ENCODE measurements at places on chromosomes 16 and 17.
A peak's percentile ranks its signal among the peaks of the same experiment; 100 is the strongest.

- DNase-seq: no peak
Observed at GRCh38 chr17:72945473-72945872, 147.0 kb downstream of the SLC39A11 start.

- no peak for DNase-seq
Observed at GRCh38 chr16:4700997-4701743, 7.8 kb downstream of the NUDT16L1 start.

GRCh38 chr17:15436473-15437302 lies 30.7 kb downstream of the CDRT4 start:
- peak; percentile 19 for DNase-seq

DNA sequence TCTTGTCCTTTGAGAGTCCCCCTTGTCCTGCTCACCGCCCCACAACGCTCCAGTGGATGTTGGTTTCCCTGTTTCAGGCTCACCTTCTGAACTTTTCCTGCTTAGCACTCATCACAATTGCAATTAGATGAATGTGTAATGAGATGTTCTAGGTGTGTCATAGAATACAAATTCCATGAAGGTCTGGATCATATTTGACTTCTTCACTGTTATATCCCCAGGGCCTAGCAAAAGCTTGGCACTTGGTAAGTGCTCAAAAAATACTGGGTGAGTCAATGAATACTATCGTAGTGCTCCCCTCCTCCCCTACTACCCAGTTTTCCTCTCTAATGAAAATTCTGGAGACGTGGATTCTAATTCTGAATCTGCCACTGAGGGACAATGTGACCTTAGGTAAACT lies 33.1 kb downstream of the DNAH3 start:
- no peak for DNase-seq

- no peak for DNase-seq
Observed at GRCh38 chr16:24635900-24636610, 93.4 kb upstream of the TNRC6A start.

GRCh38 chr17:2897605-2898004 lies 101.4 kb downstream of the RAP1GAP2 start:
- no peak for DNase-seq

DNA sequence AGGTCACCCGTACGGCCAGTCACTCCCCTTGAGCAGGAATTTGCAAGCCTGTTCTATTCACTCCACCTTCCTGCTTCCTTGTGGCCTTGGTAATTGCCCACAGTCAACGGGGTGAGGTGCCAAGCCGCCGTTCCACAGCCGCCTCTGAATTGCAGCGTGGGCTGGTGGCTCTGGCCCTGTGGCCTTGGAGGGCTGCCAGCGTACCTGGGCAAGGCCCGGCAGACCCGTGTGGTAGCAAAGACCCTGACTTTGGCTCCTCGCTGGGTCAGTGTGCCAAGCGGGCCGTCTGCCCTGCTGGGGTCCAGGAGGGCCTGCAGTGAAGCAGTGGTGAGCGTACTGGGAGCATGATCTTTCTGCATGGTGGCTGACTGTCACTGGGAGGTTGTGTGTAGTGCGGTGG lies 3.6 kb downstream of the BANP start:
- DNase-seq: no peak

DNA sequence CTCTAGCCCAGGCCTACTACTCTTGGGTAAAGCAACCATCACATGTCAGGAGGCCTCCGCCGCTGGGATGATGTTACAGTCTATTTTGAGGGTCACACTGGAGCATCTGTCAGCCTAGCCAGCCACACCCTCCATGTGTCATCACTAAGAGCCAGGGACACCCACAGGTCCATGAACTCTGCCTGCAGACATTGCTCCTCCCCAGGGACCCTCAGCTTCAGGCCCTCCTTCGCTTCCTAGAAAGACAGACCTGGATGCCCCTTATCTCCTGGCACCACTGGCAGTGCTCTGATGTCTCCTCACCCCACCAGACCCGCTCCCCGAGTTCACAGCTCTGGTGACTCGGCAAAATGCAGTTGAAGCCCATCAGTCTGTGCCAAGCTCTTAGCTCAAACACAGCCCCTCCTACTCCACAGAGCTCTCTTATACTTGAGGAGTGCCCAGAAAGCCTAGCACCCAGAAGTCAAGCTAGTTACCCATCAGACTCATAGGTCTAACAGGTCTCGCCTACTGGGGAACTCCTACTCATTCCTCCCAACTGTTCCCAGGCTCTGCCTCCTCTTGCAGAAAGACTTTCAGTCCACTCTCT lies 5.9 kb downstream of the RANBP10 start:
- DNase-seq: no peak

DNA sequence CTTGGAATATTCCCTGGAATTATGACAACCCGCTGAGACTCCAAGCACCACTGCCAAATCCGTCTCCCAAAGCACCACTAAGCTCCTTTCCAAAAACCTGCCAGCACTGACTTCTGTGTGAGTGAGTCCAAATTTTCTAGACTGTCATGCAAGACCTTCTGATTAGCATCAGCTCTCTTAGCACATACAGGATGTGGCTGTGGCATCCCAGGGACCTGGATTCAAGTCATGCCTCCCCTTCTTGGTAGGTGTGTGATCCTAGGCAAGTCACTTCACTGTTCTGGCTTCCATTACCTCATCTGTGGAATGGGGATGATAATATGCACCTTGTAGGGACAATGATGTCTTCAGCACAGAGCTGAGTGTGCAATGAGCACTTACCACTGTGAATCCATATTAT lies 38.3 kb upstream of the USP7 start:
- no peak for DNase-seq

GRCh38 chr16:55868980-55869379 lies 6.2 kb downstream of the CES5A start:
- DNase-seq: no peak

DNA sequence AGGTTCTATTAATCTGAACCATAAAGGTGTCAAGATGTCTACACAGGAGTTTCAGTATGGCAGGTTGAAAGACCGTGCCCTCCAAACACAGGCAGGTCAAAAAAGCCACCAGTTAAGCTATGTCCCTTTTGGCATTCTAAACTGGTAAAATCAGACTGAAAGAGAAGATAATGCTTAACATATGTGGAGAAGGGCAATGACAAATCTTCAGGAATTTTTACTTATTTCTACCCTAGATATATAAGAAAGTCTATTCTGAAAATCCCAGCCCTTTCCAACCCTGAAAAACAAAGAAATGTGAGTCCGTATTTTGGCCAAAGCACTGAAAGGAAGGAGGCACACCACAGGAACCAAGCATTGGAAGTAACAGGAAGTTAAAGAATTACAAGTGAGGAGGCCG lies 16.5 kb downstream of the AP1G1 start:
- no peak for DNase-seq

DNA sequence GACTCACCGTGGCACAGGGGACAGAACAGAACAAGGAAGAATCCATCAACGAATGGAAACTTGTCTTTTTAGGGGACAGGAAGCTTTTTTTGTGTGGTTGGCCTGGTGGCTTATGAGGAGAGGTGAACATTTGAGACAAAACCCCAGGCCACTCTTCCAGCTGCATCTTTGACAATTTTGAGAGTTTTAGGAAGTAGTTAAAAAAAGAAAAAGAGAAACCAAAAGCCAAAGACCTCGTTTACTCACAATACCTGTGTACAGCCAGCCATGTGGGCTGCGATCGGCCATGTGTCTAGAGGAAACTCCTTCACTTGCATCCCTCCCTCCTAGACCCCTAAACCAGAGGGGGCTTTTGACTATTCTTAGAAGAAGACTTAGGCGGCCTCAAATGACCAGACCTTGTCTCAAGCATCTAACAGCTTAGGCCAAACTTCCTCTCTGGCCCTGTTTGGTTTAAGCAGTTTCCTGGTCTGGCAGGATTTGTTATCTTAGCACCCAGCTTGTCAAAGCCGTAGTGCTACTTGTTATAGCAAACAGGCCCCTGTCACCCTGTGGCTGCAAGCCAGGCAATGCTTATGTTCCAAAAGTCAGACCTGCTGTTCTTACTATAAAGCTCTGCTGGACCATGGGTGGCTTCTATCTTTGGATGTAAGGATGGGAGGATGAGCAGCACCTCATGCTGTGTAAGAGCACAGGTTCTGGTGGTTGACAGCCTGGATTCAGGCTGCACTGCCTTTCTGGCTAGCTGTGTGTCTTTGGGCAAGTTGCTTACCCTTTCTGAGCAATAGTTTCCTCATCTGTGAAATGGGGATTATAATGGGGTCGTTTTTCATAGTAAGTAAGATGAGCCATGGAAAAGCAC lies 17.7 kb downstream of the KSR1 start:
- DNase-seq: peak; percentile 82

GRCh38 chr16:4182581-4183236 lies 59.2 kb downstream of the SRL start:
- no peak for DNase-seq

DNA sequence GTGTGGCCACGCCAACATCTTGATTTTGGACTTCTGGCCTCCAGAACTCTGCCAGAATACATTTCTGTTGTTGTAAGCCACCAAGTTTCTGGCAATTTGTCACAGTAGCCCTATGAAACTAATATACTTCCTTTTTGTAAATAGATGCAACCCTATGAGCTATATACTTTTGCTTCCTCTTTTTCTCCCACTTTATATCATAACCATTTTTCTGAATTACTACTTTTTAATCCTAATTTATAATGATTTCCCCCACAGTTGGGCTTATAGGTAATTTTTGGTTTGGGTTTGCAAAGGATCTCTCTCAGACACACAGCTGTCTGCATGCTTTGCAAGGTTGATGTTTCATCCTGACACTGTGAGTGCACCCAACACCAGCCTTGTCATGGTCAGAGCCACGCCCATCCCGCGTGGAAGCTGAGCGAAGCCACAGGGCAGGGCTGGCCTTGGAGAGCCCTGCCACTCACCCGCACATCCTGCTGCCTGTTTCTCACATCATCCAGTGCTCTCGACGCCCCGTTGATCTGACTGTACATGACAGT lies 5.8 kb downstream of the TRIM25 start:
- DNase-seq: peak; percentile 26

GRCh38 chr16:2308089-2308962 lies 32.2 kb downstream of the ABCA3 start:
- no peak for DNase-seq

- no peak for DNase-seq
Observed at GRCh38 chr17:41013181-41013580, 4.3 kb upstream of the KRTAP3-1 start.

- DNase-seq: no peak
Observed at GRCh38 chr16:28182801-28183200, 29.0 kb downstream of the XPO6 start.

- no peak for DNase-seq
Observed at GRCh38 chr17:1649844-1650501, at the start of gene RILP. Gene RILP (minus strand): TSS chr17:1649866. CDS start chr17:1649804, 62 bp downstream.

DNA sequence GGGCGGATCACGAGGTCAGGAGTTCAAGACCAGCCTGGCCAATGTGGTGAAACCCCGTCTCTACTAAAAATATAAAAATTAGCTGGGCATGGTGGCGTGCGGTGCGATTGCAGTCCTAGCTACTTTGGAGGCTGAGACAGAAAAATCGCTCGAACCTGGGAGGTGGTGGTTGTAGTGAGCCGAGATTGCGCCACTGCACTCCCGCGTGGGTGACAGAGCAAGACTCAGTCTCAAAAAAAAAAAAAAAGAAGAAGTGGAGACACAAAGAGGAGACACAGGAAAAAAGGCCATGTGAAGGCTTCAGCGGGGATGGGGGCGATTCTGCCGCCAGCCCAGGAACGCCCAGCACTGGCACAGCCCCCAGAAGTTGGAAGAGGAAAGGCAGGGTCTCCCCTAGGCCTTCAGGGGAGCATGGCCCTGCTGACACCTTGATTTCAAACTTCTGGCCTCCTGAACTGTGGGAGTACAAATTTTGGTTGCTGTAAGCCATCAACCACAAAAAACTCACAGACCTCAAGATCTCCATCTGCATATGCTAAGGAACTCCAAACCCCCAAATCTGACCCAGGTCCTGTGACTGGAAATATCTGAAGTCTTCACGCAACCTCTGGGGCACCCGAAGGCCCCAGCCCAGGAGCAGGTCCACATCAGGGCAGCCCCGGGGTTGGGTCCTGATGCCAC lies 7.0 kb downstream of the SGSH start:
- no peak for DNase-seq

GRCh38 chr17:42125565-42125964 lies 3.0 kb downstream of the HSPB9 start:
- no peak for DNase-seq

DNA sequence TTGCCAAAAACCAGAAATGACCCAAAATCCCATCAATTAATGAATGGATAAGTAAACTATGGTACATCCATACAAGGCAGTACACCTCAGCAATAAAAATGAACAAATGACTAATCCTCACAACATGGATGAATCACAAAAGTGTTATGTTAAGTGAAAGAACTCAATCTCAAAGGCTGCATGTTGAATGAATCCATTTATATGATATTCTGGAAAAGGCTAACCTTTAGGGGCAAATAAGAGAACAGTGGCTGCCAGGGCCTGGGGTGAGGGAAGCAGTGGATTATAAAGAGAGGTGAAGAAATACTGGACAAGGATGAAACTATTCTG lies 46.1 kb upstream of the MSI2 start:
- DNase-seq: no peak

- DNase-seq: no peak
Observed at GRCh38 chr17:42518046-42518754, 17.8 kb upstream of the NAGLU start.

All from activated CD4-positive, alpha-beta T cell treated with anti-CD3 and anti-CD28 coated beads, Interleukin-2, amount 50 U/mL, for 48 hours (primary cell).